ENCODE measurements at places on chromosomes 7 and 10.

DNA sequence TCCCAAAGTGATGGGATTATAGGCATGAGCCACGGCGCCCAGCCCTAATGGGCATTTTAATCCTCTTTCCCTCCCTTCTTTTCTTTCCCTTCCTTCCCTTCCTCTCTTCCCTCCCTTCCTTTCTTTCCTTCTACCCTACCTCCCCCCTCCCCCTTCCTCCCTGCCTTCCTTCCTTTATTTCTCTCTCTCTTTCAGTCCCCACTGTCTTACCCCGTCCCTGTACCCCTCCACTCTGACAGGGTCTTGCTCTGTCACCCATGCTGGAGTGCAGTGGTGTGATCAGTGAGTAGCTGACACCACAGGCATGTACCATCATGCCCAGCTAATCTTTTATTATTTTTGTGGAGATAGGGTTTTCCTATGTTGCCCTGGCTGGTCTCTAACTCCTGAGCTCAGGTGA is 24.2 kb downstream of the LCOR start:
- DNase-seq, result no peak

DNA sequence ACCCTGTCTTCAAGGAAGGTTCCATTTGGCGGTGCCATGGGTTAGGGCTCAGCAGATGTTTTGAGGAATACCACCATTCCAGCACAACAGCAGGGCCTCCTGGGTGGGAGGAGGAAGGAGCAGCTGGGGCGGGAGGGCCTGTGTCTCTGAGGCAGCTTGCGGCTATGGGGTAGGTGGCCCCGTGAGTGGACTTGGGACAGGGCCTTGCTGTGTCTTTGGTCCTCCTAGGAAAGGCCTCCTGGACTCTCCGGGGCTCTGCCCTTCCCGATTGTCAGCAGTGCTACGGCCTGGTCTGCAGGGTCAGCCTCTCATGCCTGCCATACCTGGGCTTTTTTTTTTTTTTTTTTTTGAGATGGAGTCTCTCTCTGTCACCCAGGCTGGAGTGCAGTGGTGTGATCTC is 96.7 kb downstream of the PAXIP1 start:
- no peak for DNase-seq

- DNase-seq, result no peak
These were observed 396.5 kb upstream of the NPVF start for GRCh38 chr7:25624833-25625232.

DNA sequence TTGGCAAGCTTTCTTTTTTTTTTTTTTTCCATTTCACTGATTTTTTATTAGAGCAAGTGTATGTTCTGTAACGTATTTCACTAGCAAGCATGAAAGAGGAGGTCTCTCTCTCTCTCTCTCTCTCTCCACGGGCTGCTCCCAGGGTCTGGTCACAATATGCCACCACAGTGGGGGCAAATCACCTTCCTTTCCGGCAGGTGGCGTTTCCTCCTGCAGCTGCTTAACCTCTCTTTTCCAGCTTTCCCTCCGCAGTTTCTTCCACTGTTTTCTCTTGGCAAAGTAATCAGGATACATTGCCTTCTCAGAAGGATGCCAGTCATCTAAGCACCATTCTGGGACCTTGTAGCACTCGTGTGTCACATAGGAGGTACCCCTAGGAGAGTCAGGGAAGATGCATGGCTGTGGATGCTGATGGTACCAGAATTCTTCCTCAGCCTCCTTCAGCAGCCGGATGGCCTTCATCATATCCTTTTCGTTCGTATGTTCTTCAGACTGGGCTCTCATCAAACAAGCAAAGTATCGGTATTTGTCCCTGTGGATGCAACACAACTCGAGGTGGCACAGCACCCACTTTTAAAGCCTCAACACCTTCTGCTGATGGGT is 197.3 kb upstream of the PODXL start:
- DNase-seq, result no peak

GRCh38 chr7:100946766-100947365 is 2.5 kb upstream of the MUC3A start:
- no peak for DNase-seq

DNA sequence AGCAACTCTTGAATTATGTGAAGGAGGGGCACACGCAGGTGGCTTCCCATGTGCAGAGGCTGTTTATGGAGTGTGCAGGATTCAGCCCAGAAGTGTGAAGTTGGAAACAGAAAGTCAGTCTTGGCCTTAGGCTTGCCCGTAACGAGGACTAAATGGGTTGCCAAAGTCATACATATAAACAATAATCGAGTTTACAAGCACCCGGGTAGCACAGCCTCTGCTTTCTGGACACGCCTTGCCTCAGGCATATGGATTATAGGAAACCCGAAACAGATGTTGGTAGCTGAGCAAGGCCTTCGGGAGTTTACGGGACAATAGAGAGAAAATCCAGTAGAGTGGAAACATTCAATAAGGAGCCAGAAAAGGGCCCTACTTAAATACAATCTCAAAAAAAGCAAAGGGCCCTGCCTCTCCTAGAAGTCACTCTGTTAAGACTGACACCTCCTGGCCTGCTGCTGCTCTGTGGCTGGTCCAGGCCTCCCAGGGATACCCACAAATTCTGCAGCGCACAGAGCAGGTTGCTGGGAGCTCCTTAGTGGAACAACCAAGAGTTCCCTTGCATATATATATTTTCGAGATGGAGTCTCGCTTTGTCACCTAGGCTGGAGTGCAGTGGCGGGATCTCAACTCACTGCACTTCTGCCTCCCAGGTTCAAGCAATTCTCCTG is 48.5 kb downstream of the SMKR1 start:
- no peak for DNase-seq

DNA sequence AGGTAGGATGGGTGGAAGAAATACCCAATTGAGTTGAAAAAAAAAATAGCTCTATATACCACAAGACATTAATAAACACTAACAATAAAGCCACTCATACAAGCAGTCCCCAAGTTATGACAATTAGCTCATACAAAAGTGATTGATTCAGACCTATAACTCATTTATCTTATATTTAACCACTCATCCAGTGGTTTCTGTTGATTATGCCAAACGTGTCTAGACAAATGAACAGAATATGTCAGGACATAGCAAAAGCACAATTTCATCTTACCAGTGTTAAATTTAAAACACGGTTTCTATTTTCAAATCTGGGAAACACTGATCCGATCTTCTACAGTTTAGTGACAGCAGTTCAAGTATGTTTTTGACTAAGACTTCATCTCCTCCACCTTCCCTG is 17.0 kb downstream of the ABI1 start:
- no peak for DNase-seq

GRCh38 chr7:121519548-121520521 is 123.7 kb upstream of the FAM3C start:
- no peak for DNase-seq

Data from T-helper 2 cell (primary cell).